ENCODE measurements at places on chromosomes 7 and 10. TPM values are rescaled to one million over a fixed set of nuclear protein-coding genes. Genes with fewer than 3 reads are reported as not detected.

DNA sequence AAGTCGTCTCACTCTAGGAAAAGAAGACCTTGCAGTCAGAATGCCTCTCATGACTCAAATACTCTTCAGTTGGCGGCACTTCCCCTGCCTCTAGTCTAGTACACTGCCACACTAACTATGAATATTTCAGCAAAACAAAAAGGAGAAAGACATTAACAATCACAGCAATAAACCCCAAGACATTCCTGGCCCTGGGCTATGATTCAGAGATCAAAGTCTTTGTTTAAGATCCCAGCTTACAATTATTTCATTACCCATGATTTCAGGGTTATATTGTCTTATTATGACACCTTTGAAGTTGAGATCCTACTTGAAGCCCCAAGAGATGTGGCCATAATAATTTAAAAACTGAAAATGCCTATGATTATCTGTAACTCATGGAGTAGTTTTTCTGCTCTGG, 597.5 kb downstream of the REEP3 start:
- no peak for DNase-seq

- no peak for DNase-seq
These were observed 91.3 kb upstream of the NPY start for GRCh38 chr7:24192691-24193090.

GRCh38 chr10:22367471-22367870, 22.2 kb downstream of the SPAG6 start:
- no peak for DNase-seq

Gene IL2RA
- 0.81 TPM for total RNA-seq

DNA sequence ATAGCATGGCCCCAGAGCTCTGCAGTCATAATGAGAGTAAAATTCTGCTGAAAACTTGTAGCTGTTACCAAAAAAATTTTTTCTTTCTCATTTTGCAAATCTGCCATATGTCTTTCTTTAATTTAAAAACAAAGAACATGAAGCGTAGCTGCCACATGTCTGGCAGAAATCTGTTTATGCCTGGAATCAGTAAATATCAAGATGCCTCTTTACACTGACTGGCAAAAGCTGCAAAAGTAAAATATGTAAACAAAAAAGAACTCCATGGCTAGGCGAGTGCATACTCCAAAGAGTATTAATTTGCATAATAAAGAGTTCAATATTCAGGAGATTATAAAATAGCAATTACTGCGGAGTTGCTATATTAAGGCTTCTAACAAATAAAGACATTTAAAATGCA, 130.9 kb upstream of the SP8 start:
- no peak for DNase-seq

GRCh38 chr10:34715511-34716187, 99.4 kb downstream of the PARD3 start:
- no peak for DNase-seq

DNA sequence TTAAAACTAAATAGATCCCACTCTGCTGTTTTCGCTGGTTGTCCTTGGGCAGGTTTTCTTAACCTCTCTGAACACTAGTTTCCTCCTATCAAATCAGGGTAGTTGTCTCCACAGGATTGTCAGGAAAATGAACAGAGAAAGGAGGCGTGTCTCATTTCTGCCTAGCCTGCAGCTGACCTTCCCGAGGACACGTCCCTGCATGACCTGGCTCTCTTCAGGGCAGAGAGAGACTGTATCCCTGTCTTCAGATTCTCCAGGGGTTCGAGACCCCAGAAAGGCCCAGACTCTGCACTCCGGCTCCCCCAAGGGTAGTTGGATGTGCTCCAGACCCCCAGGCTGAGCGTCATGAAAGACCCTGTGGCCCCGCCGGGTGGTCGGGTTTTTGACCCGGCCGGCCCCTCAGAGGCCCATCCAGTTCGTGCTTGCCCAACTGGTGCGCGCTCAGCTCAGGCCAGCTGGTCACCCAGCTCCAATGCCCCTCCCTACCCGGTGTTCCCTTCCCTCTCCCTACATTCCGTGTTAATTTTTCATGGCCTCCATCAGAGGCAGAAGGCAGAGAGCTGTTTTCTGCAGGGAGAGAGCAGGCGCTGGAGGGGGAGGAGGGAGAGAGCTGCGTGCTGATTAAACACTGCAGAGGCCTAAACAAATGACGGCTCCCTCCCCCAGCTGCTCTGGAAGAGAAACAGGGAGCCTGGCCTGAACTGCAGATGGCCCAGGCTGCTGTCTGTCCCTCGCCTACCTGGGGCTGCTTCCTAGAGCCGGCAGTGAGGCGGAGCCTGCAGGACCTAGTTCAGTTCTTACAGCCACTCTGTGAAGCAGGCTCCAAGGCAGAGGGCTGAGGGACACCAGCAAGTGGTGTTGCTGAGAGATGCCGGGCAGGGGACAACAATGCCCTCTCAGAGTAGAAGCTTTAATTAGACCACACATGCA, 86.2 kb upstream of the PPIF start:
- no peak for DNase-seq

Gene NEBL
- 3.5 TPM for total RNA-seq

Gene TACR2
- 3.0 TPM for total RNA-seq

Gene NUPR2
- not detected for total RNA-seq

Gene WIPF3
- 21.4 TPM for total RNA-seq
